HFFc6 (cell line): ENCODE measurements at places on chromosomes 7 and 10.

GRCh38 chr7:51428217-51428887 is 111.7 kb upstream of the COBL start:
- DNase-seq, result peak; percentile 7

DNA sequence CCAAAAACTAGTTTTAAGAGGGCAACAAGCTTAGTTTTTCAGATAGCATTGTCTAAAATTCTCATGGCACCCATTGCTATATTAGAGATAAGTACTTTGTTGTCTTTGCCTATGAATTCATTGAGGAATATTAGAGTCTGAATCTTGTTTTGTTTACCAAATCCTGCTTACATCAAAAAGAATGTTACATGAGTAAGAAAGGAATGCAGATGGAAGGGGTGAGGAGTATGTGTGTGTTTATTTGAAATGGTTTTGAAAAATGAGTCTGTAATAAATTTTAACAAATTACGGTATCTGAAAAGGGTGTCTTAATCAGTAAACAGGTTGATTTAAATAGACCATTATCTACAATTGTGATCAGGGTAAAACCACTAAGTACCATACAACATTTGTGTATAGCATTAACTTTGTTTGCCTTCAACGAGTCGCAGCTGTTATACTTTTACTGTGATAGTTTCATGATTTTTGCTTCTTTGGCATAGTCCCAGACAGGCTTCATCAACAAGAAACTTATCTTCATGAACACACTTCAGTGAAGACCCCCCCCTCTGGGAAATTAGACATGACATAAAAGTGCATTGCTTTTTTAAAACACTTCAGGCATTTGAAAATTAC is 1183.9 kb upstream of the C7orf33 start:
- no peak for DNase-seq

GRCh38 chr10:77371848-77372799 is 265.5 kb downstream of the KCNMA1 start:
- DNase-seq, result no peak

GRCh38 chr7:29344334-29344978 is 149.9 kb downstream of the CHN2 start:
- DNase-seq, result no peak

DNA sequence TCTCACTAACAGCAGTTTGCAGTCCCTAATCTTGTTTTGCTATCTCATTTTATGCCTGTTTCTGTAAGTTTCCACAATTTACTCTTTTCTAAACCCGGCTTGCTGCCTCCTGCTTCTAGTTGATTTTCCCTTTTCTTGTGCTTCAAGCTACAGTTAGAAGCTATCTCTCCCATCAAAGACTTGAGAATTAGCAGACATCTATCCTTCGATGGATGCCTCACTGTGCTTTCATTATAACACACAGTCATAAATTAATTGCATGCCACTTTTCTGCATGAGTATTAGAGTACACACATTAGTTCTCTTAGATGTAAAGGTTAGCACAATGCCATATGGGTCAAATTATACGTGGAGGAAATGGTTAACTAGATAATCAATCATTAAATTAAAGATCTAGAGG is 48.7 kb downstream of the SEMA3A start:
- no peak for DNase-seq
